ENCODE measurements at places on chromosomes 16 and 17. TPM values are rescaled to one million over a fixed set of nuclear protein-coding genes. Genes with fewer than 3 reads are reported as not detected.

Gene CACNG5
- not detected for polyA plus RNA-seq

Gene CBFA2T3
- polyA plus RNA-seq, result not detected

DNA sequence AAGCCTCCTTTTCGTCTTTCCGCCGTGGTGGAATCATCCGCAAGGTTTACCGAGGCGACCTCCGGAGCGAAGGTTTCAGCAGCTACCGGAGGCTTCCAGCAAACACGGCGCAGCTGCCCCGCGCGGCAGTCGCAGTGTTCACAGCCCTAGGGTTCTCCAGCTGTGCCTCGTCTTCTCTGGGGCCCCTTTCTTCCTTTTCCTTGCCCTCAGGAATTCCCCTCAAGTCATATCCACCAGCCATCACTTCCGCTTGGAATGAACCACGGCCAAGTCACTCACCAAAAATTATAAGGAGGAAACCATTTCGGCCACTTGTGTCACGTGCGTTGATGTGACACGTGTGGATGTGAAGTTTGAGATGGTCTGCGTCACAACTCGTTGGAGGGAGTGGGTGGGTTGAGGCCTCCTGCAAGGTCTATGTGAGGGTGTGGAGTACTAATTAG is 636 bp upstream of the ERN1 start:
- H3K36me3 ChIP-seq, result no peaks in the 10 kb centered on the region
- H3K4me1 ChIP-seq, result peaks cover 40% of the 10 kb centered on the region
- DNase-seq, result peak; percentile 63
- H3K27ac ChIP-seq, result peak overlapping the region; percentile 91

- H3K27ac ChIP-seq, result no peak overlapping the region
Measured at GRCh38 chr16:81175325-81175891, 63.1 kb upstream of the BCO1 start.

- H3K4me3 ChIP-seq, result no peak overlapping the region
- H3K4me1 ChIP-seq, result no peaks in the 10 kb centered on the region
- DNase-seq, result no peak
- no peak overlapping the region for H3K27ac ChIP-seq
- H3K36me3 ChIP-seq, result peaks cover 95% of the 10 kb centered on the region
Measured at GRCh38 chr16:8905168-8905762, 23.1 kb downstream of the LITAFD start.

DNA sequence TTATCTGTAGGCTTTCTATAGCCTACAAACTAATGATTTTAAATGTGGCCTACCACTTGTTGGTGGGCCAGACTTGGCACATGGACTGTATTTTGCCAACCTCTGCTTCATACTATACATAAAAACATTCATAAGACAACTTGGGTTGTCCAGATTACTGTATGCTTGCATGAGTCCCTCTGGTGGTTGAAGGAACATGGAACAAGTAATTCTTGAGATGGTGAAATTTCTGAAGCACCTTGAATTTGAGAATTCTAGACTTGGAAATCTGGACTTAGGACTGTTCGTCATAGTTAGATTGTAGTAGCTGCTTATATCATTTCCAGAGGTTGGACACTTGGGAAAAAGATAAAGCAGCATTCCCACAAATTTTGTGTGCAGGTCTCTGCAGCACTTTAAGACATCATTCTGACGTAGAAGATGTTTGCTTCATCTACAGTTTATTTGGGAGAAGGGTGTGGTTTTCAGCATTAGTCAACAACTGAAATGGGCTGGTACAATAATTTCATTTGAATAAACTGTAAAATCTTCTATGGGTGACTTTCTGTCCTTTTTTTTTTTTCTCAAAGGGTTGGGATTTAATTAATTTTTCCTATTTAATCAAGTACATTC is 31.2 kb downstream of the NFATC3 start:
- H3K27ac ChIP-seq, result no peak overlapping the region
- peak overlapping the region; percentile 52 for H3K4me3 ChIP-seq
- peaks cover 61% of the 10 kb centered on the region for H3K4me1 ChIP-seq
- H3K27me3 ChIP-seq, result no peaks in the 10 kb centered on the region

DNA sequence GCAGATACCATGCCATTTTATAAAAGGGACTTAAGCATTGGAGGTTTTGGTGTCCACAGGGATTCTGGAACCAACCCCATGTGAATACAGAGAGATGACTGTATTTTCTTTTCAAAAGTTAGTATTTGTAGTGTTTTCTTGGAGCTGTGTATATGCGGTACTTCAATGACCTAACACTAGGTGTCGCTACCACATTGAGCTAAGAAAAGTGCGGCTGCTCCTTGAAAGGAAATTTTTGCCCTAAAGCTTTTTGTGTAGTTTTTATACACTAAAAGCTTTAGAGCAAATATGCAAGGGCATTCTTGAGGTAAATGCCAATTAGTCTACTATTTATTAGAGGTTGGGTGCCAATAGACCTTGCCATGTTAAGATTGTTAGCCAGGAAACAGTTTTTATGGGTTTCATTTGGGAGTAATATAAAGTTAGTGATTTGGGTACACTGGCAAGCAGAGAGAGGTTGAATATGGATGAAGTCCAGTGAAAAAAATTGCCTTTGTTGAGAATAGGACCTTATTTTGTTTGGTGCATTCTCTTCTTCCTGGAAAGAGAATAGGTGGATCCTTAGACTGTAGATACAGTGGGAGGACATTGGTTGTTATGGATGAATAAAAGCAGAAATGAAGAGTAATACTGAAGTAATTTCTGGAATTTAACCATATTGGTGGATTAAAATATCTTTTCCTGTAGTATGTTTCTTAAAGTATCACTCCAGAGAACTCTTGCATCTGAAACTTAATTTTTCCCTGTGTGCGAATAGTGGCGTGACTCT is 43.3 kb downstream of the BCAS3 start:
- no peak overlapping the region for H3K4me3 ChIP-seq
- H3K4me1 ChIP-seq, result no peaks in the 10 kb centered on the region
- H3K36me3 ChIP-seq, result no peaks in the 10 kb centered on the region
- H3K27me3 ChIP-seq, result no peaks in the 10 kb centered on the region

GRCh38 chr17:76248013-76248782 is 7.9 kb upstream of the RNF157 start:
- DNase-seq, result no peak
- H3K4me1 ChIP-seq, result peaks cover 41% of the 10 kb centered on the region
- no peak overlapping the region for H3K27ac ChIP-seq
- H3K4me3 ChIP-seq, result no peak overlapping the region
- H3K27me3 ChIP-seq, result no peaks in the 10 kb centered on the region

- H3K27me3 ChIP-seq, result no peaks in the 10 kb centered on the region
- no peak overlapping the region for H3K27ac ChIP-seq
- peaks cover 39% of the 10 kb centered on the region for H3K36me3 ChIP-seq
- H3K4me3 ChIP-seq, result no peak overlapping the region
Measured at GRCh38 chr17:81842725-81843504, 8.1 kb upstream of the PPP1R27 start.
